T-helper 2 cell (primary cell): ENCODE measurements at places on chromosomes 2 and 18.

DNA sequence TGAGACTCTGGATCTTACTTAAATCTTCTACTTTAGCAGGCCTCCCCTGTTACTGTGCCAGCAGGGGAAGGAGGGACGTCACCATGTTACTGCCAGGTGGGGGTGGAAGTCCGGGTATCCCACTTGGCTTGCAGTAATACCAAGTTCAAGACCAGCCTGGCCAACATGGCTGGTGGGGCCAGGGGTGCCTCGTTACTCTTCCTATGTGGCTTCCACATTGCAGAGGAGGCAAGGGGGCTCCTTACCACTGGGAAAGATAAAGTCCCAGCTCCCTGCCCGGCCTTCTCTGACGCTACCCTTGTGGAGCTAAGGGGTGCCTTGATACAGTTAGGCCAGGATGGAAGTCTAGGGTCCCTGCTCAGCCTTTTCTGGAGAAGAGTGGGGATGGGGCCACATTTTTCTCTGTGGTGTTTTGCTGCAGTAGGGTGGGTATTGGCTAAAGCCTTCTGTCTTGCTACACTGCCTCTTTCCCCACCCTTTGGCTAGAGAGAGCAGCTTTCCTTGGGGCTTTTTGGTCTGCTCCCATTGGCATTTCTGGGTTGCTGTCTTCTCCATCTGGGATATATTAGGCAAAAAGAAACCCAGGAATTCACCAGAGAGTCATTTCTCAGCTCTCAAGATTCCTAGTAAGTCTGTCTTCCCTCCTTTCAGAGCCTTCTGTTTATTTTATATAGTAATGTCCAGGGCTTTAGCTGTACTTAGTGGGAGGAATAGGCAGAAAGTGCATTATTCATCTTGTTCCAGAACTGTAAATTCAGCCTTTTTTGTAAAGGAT is 21.9 kb downstream of the ELMOD3 start:
- DNase-seq = no peak

GRCh38 chr2:219099329-219099728 is 38.6 kb upstream of the IHH start:
- DNase-seq = no peak

GRCh38 chr2:236117861-236118269 is 50.3 kb downstream of the GBX2 start:
- DNase-seq = no peak

GRCh38 chr2:47091118-47091517 is 64.0 kb downstream of the STPG4 start:
- DNase-seq = no peak

DNA sequence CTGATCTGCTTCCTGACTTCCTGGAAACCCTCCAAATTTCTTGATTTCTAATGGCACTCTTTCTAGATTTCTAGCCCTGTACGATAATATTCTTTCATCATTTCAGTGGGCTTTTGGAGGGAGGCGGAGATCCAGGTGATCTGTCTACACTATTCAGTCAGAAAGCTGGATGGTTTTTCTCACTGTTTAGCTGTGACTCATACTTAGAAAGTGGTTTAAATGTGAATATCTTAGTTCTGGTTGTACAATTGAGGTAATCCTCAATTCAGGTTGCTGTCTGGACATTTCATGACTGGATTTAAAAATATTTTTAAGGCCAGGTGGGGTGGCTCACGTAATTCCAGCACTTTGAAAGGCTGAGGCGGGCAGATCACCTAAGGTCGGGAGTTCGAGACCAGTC is 20.8 kb downstream of the SEH1L start:
- no peak for DNase-seq

GRCh38 chr2:98908931-98909316 is 27.1 kb downstream of the CRACDL start:
- peak; percentile 72 for DNase-seq

DNA sequence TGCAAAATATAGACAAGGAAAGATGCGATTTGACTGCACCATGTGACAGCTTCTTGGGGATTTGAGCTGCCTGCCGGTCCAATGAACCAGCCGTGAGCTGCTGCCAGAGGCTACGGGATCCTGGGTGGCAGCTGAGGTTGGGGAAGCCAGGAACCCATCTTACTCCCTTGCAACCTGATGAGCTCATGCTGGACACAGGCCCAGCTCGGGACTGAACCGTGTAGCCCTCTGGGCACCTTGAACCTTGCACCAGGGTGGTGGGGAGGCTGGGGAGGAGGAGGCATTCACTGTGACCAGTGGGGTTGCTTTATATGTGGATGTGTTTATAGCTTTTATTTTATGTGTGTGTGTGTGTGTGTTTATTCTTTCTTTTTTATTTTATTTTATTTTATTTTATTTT is 9.1 kb downstream of the ALPI start:
- no peak for DNase-seq

- no peak for DNase-seq
Observed at GRCh38 chr2:55763721-55764120, 70.1 kb upstream of the PNPT1 start.

GRCh38 chr2:32008805-32009515 is 1.8 kb downstream of the MEMO1 start:
- no peak for DNase-seq

DNA sequence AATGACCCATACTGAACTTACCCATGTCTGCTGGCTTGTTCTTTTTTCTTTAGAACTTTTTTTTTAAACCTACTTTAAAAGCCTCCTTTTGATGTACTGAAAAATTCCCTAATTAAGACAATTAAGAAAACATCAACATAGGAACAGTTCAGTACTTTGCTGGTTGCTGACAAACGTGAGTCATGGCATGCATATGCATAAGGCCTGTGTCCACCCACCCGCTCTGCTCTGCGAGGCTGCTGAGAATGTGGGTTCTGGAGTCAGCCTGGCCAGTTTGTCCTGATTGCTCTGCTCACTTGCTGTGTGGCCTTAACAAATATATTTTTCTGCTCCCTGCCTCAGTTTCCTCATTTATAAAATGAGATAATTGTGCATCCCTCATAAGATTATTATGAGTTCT is 27.3 kb downstream of the LAMA3 start:
- DNase-seq = no peak

DNA sequence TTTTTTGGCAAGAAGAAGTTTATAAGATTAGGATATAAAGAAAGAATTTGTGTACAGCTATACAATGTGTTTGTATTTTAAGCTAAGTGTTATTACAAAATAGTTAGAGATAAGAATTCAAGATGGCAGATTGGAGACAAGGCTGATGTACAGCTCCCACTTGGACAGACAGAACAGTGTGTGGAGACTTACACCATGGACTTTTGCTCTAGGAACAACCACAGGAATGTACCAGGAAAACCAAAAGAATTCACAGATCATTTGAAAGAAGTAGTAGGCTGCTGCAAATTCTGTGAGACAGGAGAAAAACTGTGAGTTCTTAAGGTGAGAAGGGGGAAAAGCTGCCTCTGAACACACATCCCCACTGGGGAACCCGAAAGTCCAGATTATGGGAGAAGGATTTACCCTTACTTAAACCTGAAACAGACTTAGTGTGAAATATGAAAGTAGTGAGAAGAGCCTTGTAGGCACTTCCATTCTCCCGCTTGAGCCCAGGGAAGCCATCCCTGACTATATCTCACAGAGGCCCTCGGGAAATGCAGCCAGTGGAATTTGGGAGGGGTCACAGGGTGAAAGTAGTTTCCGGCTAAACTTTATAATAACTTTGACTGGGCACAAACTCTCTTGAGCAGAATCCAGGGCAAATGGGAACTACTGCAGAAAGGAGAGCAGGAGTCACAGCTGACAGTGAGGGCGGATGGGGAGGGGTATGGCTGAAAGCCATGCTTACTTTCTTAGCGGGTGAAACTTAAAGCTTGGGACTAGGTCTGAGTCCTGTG is 11.6 kb upstream of the RPRD1A start:
- DNase-seq = no peak

- DNase-seq = no peak
Observed at GRCh38 chr18:43661570-43661969, 384.3 kb upstream of the SYT4 start.

DNA sequence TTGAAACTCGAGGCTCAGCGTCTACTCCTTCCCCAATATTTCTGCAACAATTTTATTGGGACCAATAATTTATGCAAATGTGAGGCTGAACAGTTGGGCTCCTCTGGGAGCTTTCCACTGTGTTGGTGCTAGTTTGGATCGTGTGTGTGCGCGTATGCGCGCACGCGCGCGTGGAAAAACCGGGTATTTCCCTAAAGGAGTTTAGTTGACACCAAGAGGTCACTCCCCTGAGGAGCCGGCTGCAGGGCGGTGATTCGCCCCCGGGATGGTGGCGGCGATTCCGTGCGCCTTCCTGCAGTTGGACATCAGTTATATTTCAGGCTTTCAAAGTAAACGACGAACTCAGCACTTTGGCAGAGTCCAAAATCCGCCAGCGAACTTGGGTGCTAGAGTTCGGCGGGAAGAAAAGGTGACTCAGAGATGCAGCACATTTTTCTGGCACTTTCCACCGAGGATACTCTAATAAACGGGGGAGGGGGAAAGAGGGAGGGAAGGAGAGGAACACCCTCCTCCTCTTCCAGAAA is 186.5 kb upstream of the FANCL start:
- DNase-seq = no peak

- no peak for DNase-seq
Observed at GRCh38 chr2:97770445-97770844, 57.1 kb downstream of the ZAP70 start.

- DNase-seq = no peak
Observed at GRCh38 chr2:31000970-31001369, 137.3 kb downstream of the GALNT14 start.

- DNase-seq = no peak
Observed at GRCh38 chr2:110766291-110766690, 33.9 kb downstream of the ACOXL start.

DNA sequence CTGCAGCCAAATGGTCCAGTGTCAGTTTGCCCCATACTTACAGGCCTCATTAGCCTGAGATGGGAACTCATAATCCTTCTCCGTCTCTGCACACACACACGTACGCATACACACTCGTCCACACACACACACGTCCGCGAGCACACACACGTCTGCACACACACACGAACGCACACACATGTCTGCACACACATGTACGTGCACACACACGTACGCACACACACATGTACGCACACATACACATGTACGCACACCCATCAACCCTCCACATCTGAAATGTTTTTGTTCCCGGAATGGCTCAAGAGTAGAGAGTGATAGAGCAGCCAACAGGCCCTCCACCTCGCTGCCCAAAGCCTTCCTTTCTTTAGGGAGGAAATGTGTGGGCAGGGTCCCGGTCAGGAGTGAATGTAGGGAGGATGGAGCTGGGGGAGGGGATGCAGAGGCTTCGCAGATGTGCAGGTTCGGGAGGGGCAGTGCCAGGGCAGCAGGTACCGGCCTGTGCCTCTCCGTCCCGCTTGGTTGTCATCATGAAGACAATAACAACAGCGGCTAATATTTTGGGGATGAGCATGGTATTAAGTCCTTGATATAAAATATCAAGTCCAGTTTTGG is 52.7 kb downstream of the PTGR3 start:
- no peak for DNase-seq

DNA sequence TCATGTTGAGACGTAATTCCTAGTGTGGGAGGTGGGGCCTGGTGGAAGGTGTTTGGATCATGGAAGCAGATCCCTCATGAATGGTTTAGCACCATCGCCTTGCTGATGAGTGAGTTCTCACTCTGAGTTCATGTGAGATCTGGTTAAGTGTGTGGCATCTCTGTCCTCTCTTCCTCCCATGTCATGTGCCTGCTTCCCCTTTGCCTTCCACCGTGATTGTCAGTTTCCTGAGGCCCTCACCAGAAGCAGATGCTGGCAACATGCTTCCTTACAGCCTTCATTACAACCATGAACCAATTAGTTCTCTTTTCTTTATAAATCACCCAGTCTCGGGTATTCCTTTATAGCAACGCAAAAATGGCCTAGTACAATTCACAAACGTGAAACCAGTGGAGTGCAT is 14.6 kb upstream of the MCM6 start:
- no peak for DNase-seq

- no peak for DNase-seq
Observed at GRCh38 chr2:190891372-190891771, 10.8 kb downstream of the GLS start.

DNA sequence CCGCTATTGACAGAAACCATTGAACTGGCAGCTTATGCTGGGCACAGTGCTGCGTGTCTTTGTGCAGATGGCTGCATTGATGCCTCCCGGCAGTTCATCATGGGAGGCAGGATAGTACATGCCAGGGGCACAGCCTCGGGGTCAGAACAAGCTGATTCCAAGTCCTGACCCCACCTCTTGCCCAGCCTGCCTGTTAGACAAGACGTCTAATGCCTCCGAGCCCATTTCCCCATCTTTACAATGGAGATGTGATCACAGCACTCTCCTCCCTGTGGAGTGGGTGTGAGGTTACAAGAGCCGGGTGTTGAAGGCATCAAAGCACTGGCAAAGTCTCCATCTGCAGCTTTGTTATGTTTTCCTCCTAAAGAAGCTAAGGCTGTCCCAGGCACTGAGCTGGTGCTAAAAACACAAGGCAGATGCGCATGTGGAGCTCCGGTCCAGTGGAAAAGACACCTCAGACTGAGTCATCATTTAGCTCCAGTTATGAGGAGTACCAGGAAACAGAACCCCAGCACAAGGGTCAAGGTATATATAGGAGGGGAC is 125.7 kb upstream of the EPAS1 start:
- no peak for DNase-seq

GRCh38 chr2:221572821-221573429 is 821 bp upstream of the EPHA4 start:
- peak; percentile 13 for DNase-seq

- no peak for DNase-seq
Observed at GRCh38 chr2:43594875-43595274, 963 bp downstream of the THADA start.

GRCh38 chr18:27213123-27213717 is 28.1 kb upstream of the CHST9 start:
- DNase-seq = no peak

DNA sequence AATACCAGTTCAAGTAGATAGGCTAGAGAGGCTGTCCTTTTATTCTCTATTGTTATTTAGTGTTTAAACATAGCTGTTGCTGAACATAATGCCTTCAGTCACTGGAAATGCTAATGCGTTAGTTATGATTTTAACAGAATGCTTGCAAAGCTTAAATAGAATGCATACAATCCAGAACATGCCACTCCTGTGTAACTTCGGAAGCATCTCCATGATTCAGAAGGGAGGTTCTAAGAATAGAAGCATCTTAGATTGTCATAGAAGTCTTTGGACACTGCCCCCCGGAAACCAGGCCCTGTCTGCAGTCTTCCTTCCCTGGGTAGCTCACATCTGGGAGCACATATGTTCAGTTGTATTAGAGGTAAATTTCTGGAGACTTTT is 73.2 kb downstream of the ZNF532 start:
- no peak for DNase-seq

- DNase-seq = no peak
Observed at GRCh38 chr2:43055086-43055912, 171.1 kb downstream of the ZFP36L2 start.

DNA sequence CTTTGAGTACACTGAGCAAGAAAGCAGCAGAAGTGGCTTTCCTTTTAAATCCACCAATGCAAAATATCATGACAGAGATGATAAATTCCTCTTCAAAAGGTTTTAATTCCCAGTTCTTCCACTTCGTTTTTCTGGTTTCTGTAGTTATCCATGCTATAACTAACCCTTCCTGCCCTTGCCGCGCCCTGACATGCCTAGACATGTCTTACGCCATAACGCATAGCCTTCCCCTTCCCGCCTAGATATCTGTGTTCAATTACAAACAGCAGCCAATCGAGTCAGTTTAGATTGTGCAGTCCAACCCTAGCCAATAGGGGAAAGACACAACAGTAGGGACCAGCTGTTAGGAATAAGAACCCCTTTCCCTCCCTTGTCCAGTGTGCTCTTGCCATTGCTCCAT is 16.1 kb downstream of the PRPF40A start:
- DNase-seq = no peak
